ENCODE measurements at places on chromosomes 13 and 19.

- DNase-seq: no peak
These were observed 498 bp downstream of the LILRB1 start for GRCh38 chr19:54630782-54631181.

DNA sequence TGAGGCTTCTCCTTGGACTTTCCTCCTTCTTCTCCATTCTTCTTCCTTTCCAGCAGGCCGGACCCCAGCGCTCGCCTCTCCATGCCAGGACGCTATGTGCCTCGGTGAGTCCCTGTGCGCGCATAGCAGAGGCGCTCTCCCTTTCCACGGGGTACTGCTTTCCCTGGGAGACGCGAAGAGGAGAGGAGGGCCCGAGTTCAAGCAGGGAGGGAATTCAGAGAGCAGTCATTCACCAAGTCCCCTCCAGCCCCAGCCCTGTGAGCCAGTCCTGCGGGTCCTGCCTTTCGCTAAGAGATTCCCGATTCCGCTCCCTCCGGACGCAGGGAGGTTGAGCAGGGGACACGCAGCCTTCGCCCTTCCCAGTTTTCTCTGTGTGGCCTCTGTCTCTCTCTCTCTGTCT is 160.4 kb downstream of the EFNB2 start:
- DNase-seq: no peak

GRCh38 chr13:27619728-27620376 is 477 bp downstream of the LNX2 start:
- DNase-seq: no peak

- DNase-seq: no peak
These were observed 5.0 kb downstream of the ZNF808 start for GRCh38 chr19:52532480-52532879.

GRCh38 chr13:72849571-72849970 is 67.6 kb downstream of the PIBF1 start:
- no peak for DNase-seq

DNA sequence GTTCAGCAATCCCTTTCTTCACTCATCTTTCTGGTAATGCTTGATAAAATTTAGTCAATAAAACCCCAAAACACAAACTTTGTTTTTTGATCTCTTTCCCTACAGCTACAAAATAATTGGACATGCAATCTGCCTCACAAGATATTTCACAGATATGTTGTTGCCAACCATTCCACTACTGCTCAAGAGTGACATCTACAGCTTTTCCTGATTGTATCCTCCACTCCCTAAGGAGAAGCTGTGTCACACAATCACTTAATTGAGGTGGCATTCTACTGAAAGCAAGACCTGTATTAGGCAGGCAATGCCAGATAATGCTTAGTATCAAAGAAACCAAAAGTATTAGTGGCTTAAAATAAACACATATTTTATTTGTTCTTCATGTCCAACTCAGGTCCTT is 1646.2 kb upstream of the SPRY2 start:
- no peak for DNase-seq

DNA sequence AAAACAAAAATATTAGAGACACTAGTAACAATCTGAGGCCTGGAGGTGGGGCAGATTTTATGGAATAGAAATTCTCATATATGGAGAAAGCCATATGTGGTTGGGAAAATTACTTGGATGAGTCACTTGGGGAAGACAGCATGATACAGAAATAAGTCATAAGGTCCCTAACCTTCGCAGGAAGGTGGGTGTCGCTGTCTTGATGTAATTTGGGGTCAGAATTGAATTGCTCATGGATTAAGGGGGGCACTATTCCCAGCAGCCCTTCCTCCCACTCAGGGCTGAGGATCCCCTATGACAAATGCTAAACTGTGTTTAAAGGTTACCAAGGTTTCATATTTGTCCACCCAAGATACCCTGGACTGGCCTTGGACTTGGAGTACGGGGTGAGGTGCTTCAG is 5.0 kb downstream of the RDH8 start:
- DNase-seq: no peak

Measured in K562 (cell line).